Karpas-422 (cell line): ENCODE measurements at places on chromosomes 2 and 18.

DNA sequence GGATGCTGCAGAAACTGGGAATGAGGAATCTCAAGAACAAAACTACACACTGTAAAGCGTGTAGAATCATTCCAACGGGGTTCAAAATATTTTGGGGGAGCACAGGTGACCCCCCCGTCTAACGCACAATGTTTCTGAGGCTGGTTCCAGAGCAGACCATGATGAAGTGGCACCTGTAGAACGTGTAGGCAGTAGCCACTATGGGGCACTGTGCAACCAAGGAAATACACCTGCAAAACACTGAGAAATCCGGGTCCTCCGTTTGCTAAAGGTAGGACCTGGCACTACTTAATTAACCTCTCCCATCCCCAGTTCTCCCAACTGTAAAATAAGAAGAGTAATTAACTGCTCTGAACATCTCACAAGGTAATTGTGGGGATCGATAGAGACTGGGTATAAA, 22.6 kb downstream of the ST6GAL2 start:
- peak; percentile 53 for DNase-seq

DNA sequence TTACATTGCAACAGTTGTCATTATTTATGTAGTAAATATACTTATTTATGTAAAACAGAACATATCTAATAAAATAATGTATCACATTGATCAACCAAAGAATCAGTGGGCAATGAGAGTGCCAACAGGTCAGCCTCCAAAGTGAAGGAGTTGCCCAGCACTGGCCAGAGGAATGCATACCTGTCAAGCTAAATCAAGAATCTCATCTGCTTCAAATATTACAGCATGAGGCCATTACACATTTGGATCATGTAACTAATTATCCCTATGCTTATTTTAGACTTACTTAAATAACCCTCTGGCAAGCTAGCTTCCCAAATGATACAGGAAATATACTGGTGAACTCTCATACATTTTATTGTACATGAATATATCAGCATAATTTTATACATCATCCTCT, 1211.7 kb upstream of the ACVR2A start:
- no peak for DNase-seq

- no peak for DNase-seq
These were observed 849 bp upstream of the CYP27C1 start for GRCh38 chr2:127220768-127221527.

- DNase-seq: no peak
These were observed 337.4 kb downstream of the PTPRM start for GRCh38 chr18:7904529-7904928.

- no peak for DNase-seq
These were observed 49.9 kb downstream of the TMEM18 start for GRCh38 chr2:627340-627709.

DNA sequence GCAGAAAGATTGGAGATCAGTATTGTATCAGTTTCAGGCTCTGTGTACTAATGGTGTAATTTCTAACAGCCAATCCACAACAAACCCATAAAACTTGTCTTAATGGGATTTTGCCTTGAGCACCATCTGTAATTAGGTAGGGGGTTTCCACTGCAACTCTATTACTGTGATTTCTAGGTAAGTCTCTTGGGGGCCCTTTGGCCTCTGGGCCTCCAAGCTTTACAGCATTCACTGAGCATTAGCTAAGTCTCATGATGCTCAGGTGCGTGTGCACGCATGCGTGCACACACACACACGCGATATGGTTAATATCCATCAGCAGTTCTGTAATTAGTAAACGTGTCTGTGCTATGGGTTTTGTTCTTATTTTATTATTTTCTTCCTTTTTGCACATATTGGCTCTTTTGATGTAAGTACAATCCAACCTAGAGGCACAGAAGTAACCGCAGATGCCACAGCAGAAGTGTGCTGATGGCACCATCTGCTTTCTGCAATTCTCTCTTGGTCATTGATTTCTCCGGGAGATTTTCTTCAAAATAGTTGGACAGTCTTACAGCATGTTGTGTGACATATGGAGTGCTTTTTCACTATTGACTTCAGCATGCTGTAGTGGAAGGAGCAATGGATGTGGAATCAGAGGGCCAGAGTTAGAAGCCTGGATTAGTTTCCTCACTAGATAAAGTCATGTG, 592.0 kb downstream of the LRRTM4 start:
- no peak for DNase-seq

DNA sequence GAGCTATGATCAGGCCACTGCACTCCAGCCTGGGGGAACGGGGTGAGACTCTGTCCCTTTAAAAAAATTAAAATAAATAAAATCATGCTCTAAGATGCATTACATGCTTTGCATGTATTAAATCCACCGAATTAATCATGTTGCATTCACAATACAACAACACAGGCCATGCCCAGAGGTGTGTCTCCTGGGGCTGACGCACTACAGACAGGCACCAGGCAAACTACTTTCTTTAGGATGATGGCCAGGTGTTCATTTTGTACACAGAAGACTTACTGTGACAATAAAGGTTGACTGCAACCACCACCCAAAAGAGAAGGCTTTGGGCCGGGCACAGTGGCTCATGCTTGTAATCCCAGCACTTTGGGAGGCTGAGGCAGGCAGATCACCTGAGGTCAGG, 226.8 kb upstream of the PXDN start:
- DNase-seq: no peak

- DNase-seq: peak; percentile 85
These were observed 22.4 kb downstream of the ARL6IP6 start for GRCh38 chr2:152740743-152741328.

DNA sequence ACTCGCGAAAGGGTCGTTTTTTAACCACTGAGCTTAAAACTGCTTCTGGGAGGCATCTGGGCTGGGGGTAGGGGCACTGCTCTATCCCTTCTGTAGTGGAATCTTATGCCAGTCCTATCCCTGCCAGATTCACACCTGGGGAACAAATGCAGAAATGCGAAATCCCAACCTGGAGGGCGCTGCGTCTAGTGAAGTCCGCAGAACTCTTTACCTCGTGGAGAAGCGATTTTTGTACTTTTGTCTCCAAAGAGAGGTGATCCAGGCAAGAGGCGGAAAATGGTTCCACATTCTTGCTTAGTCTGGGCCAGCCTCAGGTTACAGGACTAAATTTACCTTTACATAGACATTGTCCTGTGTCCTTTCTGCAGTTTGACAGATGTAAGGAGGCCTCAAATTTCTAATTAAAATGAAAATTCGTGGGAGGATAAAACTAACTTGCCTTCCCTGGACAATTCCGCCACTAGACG, 10.4 kb downstream of the TBR1 start:
- DNase-seq: no peak

DNA sequence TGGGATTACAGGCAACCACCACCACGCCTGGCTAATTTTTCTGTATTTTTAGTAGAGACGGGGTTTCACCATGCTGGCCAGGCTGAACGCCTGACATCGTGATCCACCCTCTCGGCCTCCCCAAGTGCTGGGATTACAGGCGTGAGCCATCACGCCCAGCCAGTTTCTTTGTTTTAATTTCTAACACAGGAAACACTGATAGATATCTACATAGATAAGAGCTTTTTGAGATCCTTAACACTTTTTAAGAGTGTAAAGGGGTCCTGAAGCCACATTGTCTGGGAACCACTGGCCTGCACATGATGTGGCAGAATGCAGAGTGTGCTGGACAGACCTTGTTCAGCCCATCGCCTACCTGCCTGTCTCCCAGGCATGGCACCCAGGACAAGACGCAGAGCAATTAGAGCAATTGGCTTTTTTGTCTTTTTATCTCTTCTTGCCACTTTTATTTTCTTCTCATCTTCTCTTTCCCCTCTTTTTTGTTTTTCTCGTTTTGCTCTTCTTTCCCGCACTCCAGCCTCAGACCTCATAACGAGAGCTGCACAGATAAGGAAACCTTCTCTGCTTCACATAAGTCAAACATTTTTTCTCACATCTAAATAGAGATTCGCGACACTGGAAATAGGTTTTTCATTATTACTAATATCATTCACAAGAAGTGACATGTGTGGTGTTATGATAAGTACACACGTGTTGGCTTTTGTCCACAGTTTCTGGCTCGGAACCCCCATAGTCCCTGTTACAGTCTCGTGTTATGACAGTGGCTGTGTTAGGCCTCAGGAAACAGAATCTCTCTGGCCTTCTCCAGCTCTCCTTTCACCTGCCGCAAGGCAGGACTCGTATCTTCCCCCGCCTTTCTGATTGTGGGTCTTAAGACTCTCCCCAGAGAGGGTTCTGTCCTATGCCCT, 25.2 kb upstream of the GPR55 start:
- DNase-seq: no peak

DNA sequence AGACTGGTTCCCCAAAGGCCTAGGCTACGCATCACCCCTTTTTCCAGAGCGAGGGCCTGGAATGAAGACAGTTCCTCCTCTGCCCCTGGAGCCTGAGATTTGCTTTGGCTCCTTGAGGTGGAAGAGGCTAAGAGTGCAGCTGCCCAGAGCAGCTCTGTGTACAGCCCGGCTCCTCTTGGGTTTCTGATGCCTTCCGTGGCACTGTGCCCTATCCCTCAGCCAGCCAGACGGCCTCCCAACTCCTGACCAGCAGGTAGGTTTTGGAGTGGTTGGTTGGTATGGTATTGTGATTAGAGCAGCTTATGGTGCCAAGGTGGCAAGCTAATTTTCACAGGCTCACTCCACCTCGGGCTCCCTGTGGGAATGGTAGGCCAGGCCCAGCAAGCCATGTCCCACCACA, 112.2 kb downstream of the TANC1 start:
- DNase-seq: no peak

DNA sequence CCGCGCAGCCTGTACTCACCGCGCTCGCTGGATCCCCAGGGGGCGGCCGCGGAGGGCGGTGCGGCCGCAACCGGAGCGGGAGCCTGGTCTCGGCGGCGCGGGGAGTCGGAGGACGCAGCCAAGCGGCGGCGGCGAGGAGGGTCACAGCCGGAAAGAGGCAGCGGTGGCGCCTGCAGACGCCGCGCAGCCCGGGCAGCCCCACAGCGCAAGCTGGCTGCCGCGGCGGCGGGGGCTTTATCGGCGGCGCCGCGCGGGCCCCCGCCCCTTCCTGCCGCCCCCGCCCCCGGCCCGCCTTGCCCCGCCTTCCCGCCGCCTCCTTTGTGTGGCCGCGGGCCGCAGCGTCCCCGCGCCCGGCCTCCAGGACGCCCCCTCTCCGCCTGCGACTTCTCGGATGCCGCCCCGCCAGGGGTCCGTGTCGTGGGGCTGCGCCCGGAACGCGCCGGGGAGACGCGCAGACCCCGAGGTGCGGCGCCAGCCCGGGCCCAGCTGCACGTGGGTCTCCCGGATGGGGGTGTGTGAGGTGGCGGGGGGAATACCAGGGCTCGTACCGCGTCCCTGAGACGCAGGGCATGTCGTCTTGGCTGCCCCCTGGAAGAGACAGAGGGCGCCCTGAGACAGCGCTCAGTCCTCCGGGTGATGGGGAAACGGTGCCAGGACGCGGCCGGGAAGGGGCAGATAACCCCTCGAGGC, at the start of gene SERPINE2:
Gene SERPINE2 (minus strand): TSS at position 207 of the 690 bp plus-strand sequence. CDS start 37,386 bp downstream, outside the sequence.
- no peak for DNase-seq

GRCh38 chr2:46650556-46651001, 171.2 kb downstream of the TMEM247 start:
- DNase-seq: peak; percentile 94

- DNase-seq: no peak
These were observed 160.6 kb upstream of the SMAD7 start for GRCh38 chr18:49111191-49111988.

- DNase-seq: no peak
These were observed 72.5 kb upstream of the SMAD2 start for GRCh38 chr18:48002933-48003365.

DNA sequence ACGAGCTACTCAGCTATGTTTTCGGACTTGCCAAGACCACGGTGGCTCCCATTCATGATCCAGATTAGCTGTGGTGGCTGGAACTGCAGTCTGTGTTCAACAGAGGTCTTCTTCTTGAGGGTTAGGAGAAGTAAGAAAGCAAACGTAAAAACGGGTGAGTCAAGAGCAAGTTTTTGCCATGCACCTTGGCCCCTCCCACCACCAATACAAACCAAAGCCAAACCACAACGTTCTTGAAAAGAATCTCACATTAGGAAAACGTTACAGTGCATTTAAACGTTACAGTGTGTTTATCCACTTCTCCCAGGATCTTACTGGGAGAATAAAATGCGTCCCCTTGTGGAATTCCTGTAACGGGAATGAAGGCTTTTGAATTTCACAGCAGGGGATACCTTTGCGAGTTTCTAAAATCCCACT, 725 bp downstream of the FBXO48 start:
- DNase-seq: peak; percentile 70

- no peak for DNase-seq
These were observed 4.0 kb downstream of the RNMT start for GRCh38 chr18:13730481-13730880.

GRCh38 chr2:46269544-46270273, 27.5 kb upstream of the EPAS1 start:
- no peak for DNase-seq

GRCh38 chr18:55287935-55288868, 299.8 kb downstream of the TCF4 start:
- DNase-seq: no peak

DNA sequence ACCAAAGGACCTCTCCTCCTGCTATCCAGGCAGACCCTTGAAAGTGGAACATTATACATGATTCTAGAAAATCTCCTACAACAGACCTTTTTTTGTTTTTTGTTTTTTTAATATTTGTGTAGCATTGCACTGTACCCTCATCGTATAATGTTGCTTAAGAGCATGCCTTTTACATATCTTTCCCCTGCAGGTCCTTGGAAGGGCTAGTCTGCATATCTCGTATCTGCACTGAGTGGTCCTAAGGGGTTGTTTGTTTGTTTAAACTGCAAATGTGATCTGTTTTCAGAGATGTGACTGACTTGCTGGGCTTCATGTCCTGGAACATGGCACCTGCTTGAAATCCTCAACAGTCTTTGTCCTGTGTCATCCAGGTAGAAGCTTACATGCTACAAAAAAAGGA, 204.1 kb downstream of the FAM210A start:
- DNase-seq: no peak

GRCh38 chr2:134253117-134253704, 661 bp upstream of the MGAT5 start:
- no peak for DNase-seq

GRCh38 chr2:208015475-208015874, 9.9 kb downstream of the PLEKHM3 start:
- no peak for DNase-seq

DNA sequence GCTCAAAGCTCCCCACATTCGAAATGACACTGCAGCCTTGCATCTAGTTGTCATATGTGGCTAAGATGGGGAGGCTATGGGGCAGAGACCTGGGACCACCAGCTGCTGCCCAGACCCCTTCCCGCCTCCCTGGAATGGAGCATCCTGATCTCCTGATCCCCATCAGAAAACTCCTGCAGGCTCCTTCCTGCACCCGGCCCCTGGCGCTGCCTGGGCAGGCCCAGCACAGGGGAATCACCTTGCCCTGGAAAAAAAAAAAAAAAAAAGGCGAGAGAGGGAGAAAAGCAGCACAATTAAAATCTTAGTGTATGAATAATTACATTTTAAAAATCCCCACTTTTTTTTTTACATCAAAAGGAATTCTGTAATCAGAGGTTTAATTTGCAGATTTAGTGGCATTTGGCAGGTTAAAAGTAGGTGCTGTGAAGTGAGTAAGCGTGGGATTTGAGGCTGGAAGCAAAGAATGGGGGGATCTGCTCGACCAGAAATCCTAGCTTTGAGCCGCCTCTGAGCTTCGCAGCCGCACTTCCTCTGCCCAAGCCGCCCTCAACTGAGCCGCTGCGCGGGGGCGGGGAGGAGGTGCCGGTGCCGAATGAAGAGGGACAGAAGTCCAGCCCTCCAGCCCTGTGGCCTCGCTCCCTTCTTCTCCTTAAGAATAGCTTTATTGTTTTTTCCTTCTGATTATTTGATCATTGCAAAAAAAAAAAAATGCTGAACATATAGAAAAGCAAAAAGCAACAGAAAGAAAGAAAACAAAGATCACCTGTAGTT, 30.0 kb downstream of the THNSL2 start:
- DNase-seq: no peak
